ENCODE measurements at places on chromosomes 16 and 17.

GRCh38 chr17:33910200-33910857 is 344.8 kb upstream of the CCL2 start:
- DNase-seq, result no peak

- no peak for DNase-seq
Observed at GRCh38 chr16:48562475-48562874, 47.5 kb downstream of the N4BP1 start.

DNA sequence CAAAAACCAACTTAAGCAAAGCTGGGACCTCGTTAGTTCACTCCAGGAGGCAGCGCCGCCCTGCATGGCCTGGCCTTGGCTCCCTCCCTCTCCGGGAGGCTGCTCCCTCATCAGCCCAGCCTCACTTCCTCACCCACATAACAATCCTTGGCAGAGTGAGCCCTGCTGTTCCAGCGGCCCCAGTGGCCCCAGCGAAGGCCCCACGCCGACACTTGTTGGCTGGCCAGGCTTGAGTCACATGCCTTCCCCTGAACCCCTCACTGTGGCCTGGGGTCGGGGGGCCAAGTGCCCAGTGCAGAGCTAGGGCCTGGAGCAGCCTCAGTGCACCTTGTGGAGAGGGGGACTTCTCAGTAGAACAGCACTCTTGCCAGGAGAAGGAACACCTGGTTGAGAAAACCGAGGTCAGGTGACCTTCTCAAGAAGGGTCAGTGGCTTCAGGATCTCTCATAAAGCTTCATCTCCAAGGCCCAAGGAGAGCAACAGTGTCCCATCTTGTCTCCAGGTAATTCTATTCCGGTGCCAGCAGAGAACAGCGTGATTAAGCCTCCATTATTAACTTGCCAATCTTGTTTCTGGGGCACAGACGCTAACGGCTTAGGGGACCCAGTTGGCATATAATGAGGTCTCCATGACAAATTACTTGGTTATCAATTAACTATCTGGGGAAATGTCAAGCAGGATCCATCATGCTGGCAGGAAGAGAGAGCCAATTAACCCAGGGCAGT is 26.8 kb downstream of the ENDOV start:
- no peak for DNase-seq

DNA sequence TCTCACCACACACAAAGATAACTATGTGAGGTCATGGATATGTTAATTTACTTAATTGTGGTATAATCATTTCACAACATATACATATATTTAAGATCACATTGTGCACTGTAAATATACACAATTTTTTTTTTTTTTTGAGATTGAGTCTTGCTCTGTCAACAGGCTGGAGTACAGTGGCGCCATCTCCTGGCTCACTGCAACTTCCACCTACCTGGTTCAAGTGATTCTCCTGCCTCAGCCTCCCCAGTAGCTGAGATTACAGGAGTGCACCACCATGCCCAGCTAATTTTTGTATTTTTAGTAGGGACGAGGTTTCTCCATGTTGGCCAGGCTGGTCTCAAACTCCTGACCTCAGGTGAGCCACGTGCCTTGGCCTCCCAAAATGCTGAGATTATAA is 11.5 kb upstream of the PRSS54 start:
- peak; percentile 27 for DNase-seq

DNA sequence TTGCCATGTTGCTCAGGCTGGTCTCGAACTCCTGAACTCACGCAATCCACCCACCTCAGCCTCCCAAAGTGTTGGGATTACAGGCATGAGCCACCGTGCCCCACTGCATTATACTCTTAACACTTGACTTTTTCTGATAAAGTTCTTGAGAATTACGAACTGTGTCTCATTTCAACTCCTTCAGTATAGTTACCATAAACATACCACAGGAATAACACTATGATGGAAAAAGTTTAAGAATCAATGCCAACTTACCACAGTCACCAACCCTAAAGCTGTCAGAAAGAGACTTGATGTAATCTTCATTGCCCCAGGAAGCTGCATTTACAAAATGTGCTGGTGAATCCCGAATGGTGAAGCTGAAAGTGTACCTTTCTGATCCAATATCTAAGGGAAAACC is 10.2 kb downstream of the MEIOB start:
- DNase-seq, result no peak

DNA sequence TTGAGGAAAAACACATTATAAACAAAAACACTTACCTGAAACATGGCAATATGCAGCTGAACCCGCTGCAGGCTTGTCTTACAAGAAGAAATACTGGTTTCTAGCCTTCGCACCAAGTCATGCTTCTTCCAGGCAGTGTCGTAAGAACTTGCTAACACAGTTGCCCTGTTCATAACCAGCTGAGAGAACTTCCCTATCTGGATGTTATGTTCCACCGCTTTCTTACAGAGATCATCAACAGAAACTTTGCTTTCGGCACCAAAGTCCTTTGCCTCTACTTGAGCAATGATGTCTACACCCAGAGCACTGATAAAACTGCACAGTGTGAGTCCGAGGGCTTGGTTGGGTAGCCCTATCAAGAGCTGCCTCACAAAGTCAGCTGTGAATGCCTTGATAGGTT is 27.9 kb upstream of the ARL6IP1 start:
- no peak for DNase-seq

DNA sequence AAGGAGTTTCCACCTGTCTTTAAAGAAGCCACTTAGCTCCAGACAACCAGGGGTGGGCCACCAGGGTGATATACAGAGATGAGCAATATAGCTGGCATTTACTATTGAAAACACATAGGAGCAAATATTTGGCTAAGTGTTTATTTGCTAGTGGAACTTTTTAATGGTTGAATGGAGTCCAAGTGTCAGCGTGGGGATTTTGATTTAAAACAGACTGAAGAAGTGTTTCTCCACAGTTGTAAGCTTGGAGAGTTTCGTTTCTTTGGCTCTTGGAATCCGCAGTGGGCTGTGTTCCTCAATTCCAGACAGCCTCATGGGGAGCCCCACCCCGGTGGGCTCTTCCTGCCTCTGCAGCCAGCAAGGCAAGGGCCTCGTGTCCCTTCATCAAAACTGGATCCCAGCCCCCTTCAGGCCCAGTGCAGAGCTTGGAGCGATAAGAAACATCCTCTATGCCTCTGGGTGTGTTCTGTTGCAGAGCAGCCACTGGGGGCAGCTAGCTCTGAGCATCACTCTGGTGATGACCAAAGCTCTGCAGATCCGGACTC is 36.1 kb downstream of the NOG start:
- DNase-seq, result no peak

GRCh38 chr16:57576429-57576870 is 34.0 kb downstream of the ADGRG5 start:
- peak; percentile 89 for DNase-seq

DNA sequence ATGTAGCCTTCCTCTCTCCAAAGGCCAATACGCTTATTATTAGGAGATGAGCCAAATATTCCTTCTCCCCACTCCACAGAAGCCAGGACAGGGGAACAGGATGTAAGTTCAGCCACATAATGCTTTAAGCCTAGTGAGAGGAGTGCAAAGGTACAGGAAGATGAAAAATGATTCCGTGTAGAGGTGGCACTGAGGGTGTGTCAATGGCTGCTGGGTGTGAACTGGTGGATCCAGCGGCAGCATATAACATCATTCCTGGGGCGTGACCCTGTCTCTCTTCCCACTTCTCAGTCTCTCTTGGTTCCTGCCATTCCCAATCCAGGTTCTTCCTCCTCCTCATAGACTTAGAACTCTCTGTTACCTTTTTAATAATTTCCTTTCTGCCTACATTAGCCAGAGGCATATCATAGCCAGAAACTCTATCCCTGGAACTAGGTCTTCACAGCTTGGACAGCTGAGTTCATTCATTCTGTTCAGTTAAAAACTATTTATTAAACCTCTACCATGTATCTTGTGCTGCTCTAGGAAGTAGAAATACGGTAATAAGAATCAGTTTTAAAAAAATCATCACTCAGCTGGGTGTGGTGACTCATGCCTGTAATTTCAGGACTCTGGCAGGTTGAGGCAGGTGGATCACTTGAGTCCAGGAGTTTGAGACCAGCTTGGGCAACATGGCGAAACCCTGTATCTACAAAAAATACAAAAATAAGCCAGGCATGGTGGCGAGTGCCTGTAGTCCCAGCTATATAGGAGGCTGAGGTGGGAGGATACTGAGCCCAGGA is 58.0 kb upstream of the FAM20A start:
- DNase-seq, result no peak

DNA sequence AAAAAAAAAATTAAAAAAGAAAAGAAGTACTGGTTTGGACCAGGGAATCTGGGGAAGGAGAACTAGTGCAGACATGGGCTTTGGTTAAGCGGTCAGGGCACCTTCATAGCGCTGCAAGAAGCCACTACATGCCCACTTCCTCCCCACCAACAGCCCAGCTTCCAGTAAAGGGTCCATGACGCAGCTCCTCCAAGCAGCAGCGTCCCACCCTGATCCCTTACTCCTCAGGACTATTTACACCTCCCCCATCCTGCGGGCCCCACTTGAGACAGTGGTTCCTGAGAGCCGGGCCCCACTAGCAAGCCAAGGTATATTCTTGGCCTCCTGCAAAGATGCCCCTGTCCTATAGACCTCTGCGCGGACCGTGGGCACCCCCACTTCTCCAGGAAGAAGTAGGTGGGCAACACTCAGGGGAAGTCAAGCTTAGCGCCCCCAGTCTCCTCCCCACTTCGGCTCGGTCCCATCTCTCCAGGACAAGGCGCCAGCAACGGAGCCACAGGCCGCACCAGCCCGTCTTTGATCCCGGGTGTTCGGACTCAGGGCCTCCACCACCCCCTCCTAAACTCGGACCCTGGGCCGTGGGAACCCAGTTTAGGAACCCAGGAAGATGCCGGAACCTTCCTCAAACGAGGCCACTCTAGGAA is 913 bp upstream of the PRR14 start:
- DNase-seq, result no peak

GRCh38 chr17:29283496-29283895 is 10.5 kb downstream of the NUFIP2 start:
- DNase-seq, result no peak

GRCh38 chr17:12738624-12739023 is 50.7 kb upstream of the ARHGAP44 start:
- DNase-seq, result no peak

DNA sequence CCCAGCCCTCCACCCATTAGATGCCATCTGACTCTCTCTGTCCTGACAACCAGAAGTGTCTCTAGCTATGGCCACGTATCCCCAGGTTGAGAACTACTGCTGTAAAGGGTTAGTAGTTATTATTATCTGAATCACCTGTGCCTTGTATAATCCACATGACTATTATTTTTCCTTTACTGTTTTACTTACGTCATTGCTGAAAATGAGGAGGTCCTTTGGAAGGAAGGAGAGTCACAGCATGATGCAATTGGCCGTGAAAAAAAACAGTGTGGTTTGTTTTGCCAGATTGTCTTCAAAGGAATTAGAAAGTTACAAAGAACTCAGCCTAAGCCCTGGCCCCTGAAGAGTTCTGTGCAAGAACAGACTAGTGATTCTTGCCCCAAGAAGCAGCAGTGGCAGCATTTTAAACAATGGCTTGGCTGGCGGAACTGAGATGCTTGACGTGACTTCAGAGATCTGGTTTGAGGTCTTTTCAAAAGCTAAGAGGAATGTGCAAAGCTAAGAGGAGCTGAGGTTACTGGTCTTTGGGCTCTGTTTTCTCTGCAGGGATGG is 413.3 kb upstream of the EEF2KMT start:
- no peak for DNase-seq

GRCh38 chr16:65119901-65120401 is 1.9 kb downstream of the CDH11 start:
- DNase-seq, result no peak

- no peak for DNase-seq
Observed at GRCh38 chr16:73730481-73731090, 566.0 kb upstream of the PSMD7 start.

DNA sequence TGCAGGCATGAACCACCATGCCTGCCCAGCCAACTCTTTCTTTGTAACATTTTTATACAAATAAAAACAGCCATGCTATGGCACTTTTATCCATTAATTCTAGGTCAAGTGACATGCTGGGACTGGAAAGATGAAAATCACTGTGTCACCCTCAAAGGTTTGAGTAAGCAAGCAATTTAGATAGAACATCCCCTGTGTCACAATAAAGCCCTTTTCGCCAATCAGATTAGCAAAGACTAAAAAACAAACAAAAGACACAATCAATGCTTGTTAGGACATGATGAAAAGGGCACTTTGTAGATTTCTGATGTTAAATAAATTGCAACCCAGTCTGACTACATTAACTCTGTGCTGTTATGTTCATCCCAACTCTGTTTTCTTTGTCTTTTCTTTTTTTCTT is 26.4 kb downstream of the CHP2 start:
- no peak for DNase-seq

- DNase-seq, result no peak
Observed at GRCh38 chr17:66928949-66929348, 35.6 kb upstream of the CACNG4 start.

GRCh38 chr16:4090351-4090851 is 25.8 kb downstream of the ADCY9 start:
- no peak for DNase-seq

GRCh38 chr17:55717898-55718735 is 4.5 kb downstream of the TMEM100 start:
- peak; percentile 62 for DNase-seq

DNA sequence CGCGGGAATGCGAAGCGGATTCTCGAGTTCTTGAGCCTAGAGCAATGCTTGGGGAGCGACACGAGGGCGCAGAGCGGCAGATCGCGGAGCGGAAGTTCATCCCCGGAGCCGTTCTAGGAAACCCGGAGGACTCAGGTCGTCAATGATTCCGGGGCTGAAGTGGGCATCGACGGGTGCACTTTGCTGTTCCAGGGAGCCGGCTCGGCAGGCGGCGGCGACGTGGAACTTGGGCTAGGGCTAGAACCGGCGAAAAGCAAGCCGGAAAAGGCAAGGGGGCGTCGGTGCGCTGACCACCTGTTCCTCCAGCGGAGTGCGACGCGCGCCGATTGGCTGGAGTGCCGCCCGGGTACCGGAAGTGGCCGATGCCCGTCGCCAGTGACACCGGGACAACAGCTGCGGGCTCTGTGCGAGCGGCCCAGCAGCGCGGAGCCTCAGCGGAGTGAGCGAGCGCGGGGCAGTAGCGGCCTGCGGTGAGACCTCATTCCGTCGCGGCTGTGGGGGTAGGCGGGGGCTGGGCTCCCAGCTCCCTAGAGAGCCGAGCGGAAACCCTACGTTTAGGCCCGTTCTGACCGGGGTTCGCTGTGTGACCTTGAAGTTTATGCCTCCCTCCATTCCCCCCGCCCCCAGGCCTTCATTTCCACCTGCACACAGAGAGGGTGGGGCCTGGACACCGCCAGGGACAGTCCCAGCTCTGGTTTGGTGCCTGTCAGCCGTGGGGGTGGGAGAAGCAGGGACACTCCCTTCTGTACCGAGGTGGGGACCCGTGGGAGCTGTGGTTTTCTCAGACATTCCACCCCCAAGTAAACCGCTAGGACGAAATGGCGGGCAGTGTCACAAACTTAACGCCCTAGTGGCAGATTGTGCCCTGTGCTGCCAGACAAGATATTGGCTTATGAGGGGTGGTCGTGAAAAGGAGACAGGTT is at the start of gene ZFP3:
Gene ZFP3, plus strand, starts transcription at position 362 of the 923 bp plus-strand sequence. CDS start 13,038 bp downstream, outside the sequence.
- peak; percentile 58 for DNase-seq
